Stromal cell of bone marrow (primary cell): ENCODE measurements at places on chromosomes 6 and 20.

DNA sequence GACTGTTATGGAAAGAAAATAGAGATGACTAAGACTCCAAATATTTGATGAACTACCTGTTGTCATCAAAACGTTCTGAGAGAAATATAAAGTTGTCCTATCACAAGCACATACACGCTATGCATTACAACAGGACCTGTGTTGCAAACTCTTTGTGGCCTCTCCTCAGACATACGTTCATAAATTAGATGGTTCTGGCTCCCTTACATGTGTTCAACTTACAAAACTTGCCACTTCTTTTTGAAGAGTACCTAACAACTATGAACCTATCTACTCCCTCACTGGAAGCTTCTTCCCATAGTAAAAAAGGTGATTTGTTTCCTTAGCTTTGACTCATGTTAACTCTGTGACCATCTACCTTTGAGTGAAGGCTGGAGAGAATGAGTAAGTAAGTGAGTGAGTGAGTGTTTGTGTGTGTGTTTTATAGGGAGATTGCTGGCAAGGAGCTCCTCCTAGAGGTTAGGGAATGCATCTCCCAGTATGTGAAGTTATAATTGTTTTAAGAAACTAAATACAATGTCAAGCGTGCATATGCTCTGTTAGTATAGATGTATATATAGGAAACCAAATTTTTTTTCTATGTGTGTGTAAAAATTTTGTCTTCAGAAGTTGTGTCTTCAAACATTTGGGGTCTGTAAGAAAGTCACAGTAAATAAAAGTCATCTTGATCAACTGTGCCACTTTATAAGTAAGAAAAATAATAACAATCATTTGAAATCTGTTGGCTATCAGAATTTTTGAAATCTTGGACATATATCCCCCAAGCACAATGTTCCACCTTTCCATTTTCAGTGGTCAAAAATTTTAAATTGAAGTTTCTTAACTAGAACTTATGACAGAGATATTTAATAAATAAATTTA lies 1211.1 kb upstream of the GJE1 start:
- DNase-seq = peak; percentile 66

DNA sequence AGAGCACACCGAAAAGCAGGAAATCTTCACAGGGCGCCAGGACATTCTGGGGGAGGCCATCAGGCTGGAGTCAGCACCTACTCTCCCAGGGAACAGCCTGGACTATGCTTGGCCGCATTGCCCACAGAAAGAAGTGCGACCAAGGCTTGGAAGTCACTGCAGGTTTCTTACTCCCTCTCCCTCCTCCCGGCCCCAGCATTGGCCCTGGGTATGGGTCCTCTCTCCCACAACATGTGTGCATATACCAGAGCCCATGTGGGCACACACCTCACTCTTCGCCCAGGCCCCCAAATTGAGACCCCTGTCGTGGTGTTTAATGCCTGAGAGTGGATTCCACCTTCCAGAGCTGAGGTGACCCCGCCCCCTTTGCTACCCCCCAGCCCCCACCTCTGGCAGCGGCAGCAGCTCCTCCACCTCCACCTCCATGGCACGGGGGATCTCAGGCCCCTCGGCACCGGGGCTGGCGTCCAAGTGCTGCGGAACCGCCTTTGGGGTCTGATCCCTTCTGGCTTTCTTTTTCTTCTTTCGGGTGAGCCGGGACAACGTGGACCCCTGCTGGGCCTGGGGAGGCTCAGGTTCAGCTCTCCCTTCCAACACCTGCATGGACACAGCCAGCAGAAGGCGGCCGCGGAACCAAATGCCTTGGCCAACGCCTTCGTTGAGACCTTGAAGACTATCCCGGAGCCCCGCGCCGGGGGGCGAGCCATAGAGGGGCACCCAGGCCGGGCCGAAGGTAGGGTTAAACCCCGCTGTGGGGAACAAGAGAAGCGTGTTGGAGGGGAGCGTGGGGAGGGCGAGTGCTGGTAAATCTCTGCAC lies 15.2 kb upstream of the SPAG4 start:
- DNase-seq = no peak

DNA sequence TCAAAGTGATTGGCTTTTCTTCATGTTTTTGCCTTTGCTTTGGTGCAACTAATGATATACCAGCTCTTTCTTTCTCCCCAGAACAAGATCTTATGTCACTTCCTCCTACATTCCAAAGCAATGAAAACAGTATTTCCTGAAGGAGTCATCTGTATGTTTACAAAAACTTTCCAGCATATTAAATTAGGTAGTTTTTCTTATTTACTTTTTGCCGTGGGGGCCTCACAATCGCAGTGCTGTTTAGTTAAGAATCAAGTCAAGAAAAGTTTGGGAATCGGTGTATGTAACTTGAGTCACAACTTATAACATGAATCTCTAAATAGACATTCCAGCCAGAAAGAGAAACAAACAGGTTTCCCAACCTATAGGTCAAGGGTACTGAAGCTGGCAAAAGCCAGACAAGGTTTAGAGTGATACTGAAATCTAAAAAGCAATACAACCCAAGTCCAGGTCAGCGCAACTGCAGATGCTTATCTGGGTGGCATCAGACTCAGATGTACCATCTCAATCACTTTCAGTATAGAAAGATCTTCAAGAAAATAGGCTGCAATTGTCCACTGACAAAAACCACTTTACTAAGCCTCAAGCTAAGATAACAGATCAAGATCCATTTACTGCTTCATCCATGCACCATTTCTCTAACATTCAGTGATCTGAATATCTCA lies 63.6 kb downstream of the IPCEF1 start:
- DNase-seq = peak; percentile 31

DNA sequence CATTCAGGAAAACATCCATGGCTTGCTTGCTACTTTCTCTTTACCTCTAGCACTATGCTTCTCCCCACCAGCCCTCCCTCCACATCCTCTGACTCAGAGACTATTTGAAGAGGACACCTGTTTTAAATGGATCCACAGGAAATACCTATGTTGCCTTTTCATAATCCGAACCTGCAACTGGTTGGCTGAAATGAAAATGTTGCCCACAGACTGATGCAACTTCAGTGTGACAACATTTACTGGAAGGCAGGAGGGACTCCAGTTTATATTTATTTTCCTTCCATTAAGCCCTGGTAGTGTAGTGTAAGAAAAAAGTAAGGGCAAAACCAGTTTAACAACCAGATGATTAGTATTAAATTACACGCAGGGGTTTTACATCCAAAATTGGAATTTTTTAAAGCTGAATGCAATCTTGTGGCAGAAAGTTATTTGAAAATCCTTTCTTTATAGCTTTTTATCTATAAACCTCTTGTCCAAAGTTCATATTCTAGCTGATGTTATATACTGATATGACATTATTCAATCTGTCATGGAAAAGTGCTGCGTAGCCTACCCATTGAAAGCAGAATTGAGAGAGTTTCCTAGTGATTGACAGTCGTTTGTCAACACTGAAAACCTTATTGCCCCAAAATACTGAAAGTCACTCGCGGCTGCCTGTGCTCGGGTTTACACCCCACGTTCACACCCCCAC lies 881 bp upstream of the AIG1 start:
- peak; percentile 37 for DNase-seq
